ENCODE measurements at places on chromosomes 7 and 10.
A peak's percentile ranks its signal among the peaks of the same experiment; 100 is the strongest.

DNA sequence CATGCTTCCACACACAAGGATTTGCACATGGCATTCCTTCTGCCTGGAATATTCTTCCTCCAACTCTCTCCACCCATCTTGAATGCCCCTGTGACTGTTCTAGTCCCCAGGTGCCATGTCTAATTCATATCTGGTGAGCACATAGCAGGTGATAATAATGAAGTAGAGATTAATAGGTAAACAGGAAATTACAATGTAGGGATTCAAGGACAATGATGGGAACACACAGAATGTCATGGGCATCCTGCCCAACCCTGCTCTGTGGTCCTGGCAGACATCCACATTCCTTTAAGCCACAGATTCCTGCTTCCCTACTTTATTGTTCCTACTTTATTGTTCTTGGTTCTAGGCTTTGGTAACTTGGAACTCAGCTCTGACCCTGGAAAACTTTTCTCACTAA is 115.8 kb downstream of the THSD7A start:
- DNase-seq, result peak; percentile 98

DNA sequence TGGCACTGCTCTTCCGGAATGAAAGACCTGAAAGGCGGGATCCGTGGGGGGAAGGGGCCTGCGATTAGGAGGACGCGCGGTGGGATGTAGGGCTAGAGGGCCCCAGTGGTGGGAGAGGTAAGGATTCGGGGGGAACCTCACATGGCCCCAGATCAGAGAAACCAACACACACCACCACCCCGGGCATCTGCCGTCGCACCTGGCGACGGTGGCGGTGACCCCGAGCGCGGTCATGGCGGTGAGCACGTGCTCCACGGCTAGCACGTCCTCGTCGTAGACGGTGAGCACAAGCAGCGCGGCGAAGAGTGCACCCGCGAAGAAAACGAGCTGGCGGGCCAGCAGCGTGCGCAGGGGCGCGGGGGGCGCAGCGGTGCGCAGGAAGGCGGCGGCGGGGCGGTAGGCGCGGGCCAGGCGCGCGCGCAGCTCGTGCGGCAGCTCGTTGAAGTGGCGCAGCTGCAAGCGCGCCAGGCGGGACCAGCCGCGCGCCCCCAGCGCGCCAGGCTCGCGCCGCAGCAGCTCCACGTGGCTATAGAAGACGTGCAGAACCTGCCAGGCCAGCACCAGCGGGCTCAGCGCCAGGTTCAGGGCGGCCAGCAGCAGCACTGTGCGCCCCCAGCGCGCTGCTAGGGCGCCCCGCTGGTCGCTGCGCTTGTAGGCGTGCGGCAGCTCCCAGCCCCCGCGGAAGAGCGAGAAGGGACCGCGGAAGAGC is 5.7 kb downstream of the ATG9B start:
- peak; percentile 56 for DNase-seq

DNA sequence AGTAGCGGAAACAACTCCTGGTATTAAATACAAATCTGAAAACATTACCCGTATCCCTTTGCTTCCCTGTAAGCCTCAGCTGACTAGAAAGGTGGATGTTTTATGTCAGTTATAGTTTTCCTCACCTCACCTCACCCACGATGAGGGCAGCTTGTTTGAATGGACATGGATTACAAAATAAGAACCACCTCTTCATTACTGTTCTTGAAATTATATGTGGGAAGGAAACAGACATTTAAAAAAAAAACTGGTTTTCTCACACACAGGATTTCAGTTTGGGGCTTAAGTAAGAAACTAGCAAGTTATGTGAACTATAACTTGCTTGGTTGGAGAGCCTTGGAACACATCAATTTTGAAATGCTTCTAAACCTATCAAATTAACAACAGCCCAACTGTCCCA is 232.9 kb upstream of the CCDC6 start:
- no peak for DNase-seq

GRCh38 chr10:3111621-3112163 is 44.3 kb downstream of the PFKP start:
- no peak for DNase-seq

DNA sequence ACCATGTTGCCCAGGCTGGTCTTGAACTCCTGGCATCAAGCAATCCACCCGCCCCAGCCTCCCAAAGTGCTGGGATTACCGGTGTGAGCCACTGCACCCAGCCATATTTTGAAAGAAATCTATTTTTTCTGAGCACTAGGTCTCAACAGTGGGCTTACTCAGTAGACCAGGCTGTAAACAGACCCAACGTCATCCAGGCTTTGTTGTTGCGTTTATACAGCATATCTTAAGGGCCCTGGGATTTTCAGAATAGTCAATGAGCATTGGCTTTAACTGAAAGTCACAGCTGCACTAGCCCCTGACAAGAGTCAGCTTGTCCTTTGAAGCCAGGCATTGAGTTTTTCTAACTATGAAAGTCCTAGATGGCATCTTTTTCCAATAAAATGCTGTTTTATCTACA is 49.8 kb downstream of the STK17A start:
- DNase-seq, result no peak

DNA sequence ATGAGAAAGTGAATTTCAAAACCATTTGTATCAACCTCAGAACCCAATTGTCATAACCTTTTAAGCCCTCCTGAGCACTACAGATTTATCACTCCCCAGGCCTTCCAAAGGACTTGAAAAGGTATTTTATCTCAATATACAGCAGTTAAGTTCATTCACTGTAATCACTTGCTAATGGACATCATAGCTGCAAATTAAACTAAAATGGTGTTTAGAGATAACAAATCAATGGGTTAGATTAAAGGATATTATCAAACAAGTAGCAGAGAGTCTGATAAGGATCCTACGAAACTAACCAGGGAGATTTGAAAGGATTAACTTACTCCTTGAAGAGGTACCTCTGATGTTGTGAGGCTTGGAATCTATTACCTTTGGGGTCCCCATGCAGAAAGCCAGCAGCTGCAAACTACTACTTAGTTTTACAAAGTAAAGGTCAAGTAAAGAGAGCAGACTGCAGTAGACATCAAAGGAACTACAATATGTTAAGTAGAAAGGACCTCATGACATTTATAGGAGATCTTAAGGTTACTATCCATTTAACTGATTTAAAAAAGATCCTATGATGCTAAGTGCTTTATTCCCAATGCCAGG is 359.4 kb downstream of the SORCS1 start:
- DNase-seq, result no peak

GRCh38 chr7:25369786-25370185 is 141.5 kb upstream of the NPVF start:
- no peak for DNase-seq

DNA sequence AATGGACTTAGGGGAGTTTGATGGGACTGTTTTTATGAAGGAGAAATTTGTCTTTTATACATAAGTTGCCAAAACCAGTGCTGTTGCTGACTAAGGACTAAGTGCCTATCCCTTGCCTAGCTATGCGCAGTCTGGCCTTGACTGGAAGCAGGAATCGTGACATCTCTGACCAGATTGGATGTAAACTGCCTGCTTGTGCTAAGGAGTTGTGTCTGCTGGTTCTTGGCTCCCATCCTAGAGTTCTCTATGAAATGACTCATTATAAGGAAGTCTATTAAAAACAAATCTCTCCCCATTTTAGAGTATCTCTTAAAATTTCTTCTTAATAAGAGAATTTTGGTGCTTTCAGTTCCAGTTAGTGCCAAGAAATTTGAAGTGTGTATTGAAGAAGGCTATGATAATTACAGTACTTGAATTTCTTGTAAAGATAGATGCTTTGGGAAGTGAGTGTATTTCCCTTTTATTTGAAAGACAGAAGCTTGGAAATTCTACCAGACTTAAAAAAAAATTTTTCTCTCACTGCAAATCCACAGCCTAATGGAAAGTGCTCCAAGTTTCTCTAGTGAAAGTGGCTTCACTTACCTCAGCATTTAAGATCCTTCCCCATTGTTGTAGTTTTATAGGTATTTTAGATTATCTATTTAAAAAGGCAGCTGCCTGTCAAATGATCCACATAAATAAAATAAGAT is 77.6 kb downstream of the BICC1 start:
- DNase-seq, result peak; percentile 51

- no peak for DNase-seq
Observed at GRCh38 chr7:94231305-94231704, 163.4 kb upstream of the COL1A2 start.

- no peak for DNase-seq
Observed at GRCh38 chr10:124707551-124707950, 36.6 kb downstream of the FAM53B start.

DNA sequence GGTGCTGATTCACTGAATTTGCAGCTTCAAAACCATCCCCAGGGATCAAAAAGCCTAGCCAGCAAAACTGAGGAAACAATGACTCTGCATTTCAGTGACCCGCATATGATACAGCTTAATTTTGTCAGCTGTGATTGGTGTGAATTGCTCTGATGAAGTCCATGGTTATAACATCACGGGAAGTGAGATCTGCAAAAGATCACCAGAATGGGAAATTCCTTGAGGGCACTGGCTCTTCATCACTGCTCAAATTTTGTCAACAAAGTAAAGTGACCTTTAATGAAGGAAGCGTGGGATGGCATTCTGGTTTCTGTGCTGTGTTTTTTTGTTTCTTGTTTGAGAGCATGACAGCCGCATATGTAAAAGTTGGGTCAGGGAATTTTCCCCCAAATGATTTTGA is 745.9 kb downstream of the GATA3 start:
- no peak for DNase-seq

DNA sequence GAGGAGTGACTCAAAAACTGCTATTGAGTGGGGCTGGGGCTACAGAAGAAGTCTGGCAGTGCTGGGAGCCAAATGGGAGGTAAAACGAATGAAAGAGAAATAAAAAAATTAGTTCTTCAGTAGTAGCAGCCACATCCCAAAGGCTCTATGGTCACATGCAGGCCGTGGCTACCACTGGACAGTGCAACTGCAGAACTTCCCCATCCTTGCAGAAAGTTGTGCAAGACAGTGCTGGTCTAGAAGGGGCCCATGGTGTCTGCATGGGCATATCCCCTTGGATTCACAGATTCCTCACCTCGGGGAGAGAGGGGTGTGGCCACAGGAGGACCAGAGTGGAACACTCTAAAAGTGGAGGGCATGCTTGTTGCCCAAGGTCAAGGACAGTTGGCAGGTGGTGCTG is 47.6 kb downstream of the RPS24 start:
- no peak for DNase-seq

DNA sequence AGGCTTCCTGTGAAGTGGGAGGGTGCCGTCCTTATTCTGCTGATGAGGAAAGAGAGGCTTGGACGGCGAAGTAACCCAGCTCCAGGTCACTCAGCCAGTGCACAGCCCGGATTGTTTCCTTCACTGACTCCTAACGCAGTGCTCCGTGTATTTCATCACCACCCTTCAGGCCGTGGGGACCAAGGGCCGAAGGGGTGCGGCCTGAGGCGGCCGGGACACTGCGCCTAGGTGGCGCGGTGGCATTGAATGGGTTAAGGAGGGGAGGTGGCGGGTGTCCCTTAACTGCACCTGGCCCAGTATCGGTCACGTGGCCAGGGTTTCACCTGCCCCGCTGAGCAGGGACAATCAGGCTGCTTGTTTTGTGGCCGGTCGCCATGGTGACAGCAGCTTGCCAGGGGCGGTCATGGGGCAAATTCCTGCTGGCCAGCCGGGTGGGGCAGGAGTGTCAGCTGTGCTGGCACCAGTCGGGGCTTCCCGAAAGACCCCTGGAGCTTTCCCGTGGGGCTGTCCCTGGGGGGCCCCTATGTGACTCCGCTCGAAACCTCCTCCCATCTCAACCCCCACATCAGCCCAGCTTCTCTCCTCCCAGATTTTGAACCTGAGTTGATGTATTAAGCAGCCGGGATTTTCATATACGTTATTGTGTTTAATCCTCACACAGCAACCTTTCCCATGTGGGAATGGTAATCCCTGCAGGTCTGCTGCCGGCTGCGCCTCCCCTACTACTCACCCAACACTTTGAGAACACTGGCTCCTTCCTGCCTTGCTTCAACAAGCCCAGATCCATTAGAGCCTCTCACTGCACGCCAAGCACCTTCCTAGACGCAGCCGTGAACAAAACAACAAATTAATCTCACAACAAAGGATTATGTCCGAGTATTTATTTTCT is 4.4 kb upstream of the ABHD11 start:
- no peak for DNase-seq

DNA sequence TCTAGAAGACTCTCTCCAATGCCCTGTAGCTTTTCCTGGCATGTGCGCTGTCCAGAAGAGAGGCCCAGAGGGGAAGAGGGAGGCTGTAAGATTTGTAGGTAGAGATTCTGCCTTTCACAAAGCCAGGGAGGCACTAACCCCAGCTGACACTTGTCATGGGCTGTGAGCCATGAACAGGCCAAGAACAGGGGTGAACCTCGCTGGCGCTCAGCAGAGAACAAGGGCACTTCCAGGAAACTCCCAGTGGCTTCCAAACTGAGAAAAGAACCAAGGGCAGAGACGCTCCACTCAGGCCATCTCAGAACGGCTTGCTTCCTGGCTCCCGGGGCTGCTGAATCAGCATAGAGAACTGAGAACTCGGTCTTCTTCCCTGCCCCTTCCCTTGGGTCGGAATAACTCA is 257.8 kb upstream of the ZNF32 start:
- no peak for DNase-seq

GRCh38 chr7:101954499-101954898 is 137.1 kb downstream of the CUX1 start:
- no peak for DNase-seq

DNA sequence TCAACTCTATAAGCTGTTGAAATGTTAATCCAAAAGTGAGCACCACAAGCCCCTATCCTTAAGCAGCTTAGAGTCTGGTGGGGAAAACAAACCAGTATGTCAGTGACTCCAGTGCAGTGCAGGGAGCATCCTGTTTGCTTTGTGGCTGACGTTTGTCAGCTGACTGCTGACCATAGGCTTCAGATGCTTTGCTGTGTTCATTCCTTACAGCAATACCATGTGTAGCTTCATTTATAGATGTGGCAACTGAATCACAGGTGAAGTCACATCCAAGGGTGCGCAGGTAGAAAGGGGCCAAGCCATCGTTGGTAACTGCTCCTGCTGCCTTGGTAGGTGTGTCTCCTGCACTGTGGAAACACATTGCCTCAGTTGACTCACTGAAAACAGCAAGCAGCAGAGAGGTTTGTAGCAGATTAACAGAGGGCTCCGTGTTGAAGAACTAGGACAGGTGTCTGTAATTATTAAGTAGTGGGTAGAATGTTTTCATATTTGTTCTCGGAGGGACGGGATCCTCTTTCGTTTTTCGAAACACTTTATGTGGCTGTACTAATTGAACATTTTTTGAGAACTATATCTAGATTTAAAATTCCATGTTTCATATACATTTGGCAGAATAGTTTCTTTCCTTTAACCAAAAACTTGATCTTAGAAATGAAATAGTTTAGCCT is 2.0 kb downstream of the INSIG1 start:
- no peak for DNase-seq

- DNase-seq, result peak; percentile 51
Observed at GRCh38 chr7:28272461-28272877, 91.9 kb upstream of the JAZF1 start.

- no peak for DNase-seq
Observed at GRCh38 chr7:44056681-44057080, 8.7 kb downstream of the PGAM2 start.

DNA sequence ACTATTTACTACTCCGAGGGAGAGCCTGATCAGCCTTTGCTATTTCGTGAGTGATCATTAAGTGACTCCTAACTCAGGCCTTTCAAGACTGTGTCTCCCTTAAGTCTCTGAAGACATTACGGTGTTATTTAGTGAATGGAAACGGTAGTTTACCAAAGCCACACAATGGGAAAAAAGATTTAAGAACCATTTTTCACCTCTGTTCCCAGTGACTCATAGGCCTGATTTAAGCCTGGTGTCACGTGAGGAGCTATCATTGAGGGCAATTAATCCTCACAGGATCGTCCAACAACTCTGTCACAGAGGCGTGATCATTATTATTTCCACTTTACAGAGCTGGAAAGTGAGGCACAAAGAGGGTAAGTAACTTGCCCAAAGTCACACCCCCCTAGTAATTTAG is 20.3 kb downstream of the C10orf90 start:
- DNase-seq, result no peak
